EH (cell line): ENCODE measurements at places on chromosomes 12 and 14.
A peak's percentile ranks its signal among the peaks of the same experiment; 100 is the strongest.

DNA sequence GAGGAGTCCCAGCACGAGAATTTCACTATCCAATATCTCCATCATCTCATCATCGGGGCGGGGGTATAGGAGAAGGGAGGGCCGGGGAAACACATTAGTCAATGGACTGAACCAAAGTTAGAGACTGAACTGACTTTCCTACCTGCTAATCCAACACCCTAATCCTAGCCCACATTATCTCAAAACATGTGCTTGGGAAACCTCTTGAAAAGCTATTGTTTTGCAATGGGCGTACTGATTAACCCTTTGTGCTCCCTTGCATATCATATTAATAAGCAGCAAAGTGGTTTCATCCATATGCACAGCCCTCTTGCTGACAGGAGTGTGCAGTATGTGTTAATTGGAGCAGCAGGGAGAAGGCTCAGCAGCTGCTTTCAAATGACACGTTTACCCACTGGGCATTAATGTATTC is 125.7 kb upstream of the GRIP1 start:
- no peak for DNase-seq

GRCh38 chr14:28952666-28953065 is 186.1 kb downstream of the FOXG1 start:
- DNase-seq: no peak

DNA sequence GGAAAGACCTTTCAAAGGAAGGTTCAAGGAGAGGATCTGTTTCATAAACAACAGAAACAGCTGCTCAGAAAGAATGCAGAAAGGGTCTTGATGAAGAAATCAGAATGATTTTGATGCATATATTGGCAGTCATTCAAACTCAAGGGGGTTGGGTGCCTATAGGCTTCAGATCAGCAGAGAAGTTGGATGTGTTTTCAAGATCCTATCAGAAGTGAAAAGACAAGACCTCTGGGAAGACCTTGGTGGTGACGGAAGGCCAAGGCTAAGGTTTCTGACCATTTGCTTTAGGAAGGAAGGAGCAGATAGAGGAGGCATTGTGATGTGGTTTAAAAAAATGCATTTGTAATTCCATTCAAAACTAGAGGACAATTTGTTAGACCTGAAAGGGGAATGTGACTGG is 15.2 kb upstream of the PTPRB start:
- DNase-seq: no peak

DNA sequence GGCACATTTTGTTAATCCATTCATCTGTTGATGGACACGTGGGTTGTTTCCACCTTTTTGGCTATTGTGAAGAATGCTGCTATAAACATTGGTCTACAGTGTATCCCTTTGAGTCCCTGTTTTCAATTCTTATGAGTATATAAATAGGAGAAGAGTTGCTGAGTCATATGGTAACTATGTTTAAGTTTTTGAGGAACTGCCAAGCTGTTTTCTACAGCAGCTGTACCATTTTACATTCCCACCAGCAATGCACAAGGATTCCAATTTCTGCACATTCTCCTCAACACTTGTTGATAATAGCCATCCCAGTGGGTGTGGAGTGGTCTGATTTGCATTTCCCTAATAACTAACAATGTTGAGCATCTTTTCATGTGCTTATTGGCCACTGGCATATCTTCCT is 6.9 kb upstream of the SVOP start:
- peak; percentile 46 for DNase-seq

DNA sequence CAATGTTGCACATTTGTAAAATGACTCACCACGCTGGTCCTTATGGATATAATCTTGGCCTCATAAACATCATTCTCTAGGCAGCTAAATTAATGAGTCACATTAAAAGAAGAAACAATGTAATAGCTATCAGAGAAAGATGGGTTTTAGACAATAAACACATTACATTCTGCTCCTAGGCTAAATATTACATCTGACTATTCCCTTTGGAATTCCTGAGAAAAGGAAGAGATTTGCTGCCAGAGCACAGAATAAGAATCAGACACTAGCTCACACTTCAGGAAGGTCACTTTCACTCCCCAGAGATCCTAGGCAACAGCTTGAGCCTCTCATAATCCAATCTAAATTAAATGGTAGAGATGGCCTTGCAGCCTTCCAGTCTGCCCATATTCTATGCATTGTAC is 218.2 kb downstream of the PTPRO start:
- peak; percentile 94 for DNase-seq

DNA sequence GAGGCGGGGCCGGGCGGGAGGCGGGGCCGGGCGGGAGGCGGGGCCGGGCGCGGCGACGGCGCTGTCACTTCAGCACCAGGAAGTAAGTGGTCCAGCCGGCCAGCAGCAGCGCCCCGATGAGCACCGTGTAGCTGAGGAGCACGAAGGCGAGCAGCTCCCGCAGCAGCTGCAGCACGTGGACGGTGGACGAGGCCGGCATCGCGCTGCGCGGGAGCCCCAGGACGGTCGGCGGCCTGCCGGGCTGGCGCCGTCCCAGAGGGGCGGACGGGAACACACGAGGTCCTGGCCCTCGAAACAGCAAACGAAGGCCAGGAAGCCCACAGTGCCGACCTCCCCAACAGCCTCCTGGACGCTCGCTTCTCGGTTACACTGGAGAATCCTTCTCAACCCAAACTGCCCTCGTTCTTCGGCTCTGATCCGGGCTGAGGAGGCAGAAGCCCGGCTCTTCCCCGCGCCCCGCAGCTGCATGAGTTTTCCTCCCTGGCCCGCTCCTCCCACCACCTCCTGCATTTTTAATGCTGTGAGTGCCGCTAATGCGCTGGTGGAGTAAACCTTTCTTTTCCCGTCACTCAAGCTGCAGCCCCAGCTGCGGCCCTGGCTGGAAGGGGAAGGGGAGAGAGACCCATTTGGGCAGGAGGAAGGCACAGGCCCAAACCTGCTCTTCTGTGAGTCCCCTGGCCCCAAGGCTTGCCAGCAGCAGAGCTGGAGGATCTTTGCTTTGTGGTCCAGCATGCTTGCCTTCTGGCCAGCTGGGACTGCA is 694 bp upstream of the DIABLO start:
- no peak for DNase-seq

DNA sequence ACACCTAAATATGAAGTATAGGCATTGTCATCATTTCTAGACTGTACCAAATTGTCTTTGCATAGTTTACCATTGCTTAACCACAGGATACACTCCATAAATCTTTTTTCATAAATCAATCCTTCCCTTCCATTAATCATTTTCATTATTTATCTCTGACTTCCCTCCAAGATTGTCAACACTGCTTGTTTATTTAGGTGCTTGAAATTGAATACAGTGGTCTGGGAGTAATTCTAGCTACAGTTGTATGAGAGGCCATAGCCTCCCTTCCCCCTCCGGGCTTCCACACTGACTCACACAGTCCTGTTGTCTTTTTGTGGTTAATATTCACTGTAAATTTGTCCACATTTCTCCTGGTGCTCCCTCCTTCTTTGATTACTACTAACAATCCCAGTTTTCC is 114.2 kb upstream of the ARID2 start:
- DNase-seq: peak; percentile 84

DNA sequence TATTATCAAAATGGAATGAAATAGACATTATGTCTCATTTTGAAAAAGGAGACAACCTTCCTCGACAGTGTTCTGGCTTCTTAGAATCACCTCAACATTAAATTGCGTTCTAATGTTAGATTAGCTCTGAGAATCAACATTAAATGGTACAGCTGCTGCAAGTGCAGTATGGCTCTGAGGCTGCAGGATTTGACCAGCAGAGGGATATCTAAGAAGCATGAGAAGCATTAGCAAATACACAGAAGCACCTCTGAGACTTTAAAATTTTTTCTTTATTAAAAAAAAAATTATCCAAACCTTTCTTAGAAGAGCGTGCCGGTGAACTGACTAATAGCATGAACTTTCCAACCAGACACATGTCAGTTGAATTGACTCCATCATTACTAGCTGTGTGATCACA is 253.4 kb upstream of the LRIG3 start:
- DNase-seq: no peak

- DNase-seq: no peak
These were observed 51.5 kb upstream of the DYNC1H1 start for GRCh38 chr14:101912841-101913240.

DNA sequence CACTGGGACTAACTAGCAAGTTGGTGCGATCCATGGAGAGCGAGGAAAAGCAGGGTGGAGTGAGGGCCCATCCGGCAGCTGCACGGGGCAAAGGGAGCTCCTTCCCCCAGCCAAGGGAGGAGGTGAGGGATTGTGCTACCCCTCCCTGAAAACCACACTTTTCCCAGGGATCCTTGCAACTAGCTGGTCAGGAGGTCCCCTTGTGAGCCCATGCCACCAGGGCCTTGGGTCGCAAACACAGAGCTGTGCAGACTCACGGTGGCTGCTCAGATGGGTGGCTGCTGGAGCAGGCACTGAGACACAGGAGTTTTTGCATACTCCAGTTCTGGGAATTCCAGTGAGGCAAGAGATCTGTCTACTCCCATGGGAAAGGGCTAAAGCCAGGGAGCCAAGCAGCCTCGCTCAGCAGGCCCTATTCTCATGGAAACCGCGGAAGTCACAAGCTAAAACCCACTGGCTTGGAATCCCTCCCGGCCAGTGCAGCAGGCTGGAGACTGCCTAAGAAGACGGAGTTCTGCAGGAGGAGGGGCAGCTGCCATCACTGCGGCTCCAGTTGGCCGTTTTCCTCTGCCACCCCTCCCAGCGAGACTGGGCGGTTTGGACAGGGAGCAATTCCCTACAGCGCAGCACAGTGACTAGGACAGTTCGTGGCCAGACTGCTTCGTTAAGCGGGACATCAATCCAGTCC is 10.9 kb upstream of the ZNF705A start:
- DNase-seq: peak; percentile 96

- no peak for DNase-seq
These were observed 958.3 kb downstream of the GALC start for GRCh38 chr14:87034680-87035079.

- peak; percentile 92 for DNase-seq
These were observed 4.5 kb upstream of the LTBP2 start for GRCh38 chr14:74616507-74616906.

DNA sequence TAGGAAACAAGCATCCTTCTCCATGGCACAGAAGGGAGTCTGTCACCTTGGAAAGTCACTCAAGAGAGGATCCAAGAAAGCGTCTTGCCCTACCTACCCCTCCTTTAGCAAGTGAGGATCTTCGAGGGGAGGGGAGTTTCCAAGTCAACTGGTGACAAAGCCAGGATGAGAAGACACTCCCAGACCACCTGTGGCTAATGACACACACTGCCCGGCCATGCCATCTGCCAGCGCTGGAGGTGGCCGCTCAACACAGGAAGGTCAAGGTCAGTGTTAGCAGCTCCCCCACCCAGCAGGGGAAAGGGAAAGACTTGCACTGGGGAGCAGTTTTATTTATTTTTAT is 41.3 kb downstream of the ELK3 start:
- DNase-seq: no peak

DNA sequence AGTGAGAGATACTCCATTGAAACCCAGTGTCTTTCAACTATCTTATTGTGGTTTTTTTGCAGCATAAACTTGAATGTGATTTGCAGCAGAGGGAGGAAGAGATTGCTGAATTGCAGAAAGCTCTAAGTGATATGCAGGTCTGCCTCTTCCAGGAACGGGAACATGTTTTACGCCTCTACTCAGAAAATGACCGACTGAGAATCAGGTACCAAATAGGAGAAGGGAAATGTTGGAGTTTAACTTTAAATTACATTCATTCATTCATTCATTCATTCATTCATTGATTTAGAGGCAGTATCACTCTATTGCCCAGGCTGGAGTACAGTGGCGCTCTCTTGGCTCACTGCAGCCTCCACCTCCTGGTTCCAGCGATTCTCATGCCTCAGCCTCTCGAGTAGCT is 17.0 kb downstream of the CCDC77 start:
- no peak for DNase-seq

- DNase-seq: no peak
These were observed 32.1 kb downstream of the ITPR2 start for GRCh38 chr12:26800858-26801257.

- DNase-seq: peak; percentile 51
These were observed 336.3 kb downstream of the BMP4 start for GRCh38 chr14:53620317-53620716.
